ENCODE measurements at places on chromosomes 6 and 20.

- peak; percentile 14 for DNase-seq
Measured at GRCh38 chr6:130473886-130474285, 108.1 kb downstream of the TMEM200A start.

GRCh38 chr6:94478133-94479005 lies 1059.0 kb upstream of the EPHA7 start:
- no peak for DNase-seq

DNA sequence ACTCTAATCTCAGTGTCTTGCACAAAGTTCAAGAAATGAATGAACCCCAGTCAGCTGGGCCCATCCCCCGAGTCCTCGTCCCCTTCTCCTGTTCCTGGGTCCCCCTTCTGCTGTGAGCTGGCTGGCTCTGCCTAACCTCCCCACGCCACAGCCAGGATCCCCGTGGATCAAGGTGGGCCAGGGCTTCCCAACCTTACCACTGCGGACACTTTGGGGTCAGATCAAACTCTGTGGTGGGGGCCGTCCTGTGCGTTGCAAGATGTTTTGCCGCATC lies 116.2 kb downstream of the SULF2 start:
- no peak for DNase-seq

- no peak for DNase-seq
Measured at GRCh38 chr6:146546443-146547043, 2.9 kb downstream of the RAB32 start.

DNA sequence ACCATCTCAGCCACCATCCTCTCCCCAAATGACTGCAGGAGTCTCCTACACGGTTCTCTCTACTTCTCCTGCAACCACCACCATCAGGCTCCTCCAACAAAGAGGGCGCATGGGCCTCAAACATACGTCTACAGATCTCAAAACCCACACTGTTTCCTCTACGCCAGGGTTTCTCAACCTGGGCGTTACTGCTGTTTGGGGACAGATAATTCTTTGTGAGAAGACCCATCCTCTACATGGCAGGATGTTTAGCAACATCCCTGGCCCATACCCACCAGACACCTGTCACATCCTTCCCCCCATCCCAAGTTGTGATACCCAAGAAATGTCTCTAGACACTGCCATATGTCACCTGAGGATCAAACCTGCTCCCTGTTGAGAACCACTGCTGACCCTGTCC lies 45.0 kb downstream of the ELMO2 start:
- DNase-seq = no peak

GRCh38 chr6:49693512-49693911 lies 19.8 kb downstream of the CRISP2 start:
- no peak for DNase-seq

GRCh38 chr6:38018755-38019165 lies 199.2 kb downstream of the ZFAND3 start:
- no peak for DNase-seq

DNA sequence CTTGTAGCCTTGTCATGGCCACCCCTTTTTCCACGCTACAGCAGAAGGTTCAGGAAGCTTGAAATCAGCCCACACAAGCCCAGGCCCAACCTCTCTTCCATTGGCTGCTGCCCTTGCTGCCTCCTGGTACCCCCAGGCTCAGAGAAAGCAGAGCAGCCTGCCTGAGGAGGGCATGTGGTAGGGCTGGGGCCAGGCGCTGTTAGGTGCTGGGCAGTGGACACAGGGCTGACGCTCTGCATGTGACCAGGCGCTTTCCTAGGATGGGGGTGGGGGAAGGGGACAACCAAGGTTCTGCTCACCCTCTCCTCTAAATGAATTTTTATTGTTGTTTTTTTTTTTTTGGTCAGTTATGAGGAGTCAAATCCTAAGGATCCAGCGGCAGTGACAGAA lies 36.3 kb upstream of the ID1 start:
- no peak for DNase-seq

DNA sequence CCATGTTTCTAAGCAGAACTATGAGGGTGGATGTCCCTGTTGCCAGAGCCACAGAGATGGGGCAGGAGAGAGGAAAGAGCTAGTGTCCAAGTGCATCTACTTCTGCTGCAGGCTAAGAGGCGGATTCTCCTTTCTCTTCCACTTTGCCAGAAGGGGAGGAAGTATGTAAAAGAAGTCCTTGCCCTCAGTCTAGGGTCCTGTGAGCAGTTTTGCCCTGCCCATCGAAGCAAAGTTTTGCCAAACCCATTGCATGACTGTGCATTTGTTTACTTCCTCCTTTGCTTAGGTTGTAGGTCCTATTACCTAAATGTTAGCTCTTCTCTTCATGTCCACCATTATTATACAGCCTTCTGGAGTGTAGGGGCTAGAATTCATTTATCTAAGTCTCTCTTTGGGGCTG lies 106.2 kb upstream of the ARMC2 start:
- DNase-seq = no peak

DNA sequence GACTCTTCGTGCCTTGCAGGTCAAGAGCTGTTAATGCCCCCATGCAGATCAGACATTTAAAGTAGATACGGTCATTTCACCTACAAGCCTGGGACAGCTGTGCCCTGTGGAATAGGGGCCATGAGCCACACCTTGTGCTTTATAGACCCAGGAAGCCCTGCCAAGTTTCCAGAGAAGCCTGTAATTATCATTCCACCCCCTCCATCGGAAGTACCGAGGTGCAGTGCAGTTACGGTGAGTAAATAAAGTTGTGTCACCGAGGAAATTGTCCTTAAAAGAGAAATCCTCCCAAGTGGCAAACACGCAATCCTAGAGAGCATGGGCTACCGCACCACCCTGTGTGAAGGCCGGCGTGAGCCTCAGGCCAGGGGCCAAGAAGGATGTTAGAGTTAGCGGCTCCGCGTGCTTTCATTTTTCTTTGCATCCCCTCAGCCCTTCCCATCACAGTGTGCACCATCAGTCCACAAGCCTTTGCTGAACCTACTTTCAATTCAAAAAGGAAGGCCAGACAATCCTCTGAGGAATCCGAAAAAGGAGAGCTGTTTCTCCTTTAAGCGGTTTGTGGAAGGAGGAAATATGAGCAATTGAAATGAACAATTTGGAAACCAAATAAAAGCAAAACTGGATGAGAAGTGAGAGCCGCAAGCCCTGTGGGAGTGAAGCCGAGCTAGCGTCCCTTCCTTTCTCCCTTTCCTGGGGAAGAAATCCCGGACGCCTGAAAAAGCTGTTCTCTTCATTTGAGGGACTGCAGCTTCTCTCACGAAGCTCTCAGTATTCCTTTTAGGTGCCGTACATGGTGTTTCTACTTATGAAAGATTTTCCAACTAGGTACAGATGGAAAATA lies 183.3 kb upstream of the PDE10A start:
- no peak for DNase-seq

DNA sequence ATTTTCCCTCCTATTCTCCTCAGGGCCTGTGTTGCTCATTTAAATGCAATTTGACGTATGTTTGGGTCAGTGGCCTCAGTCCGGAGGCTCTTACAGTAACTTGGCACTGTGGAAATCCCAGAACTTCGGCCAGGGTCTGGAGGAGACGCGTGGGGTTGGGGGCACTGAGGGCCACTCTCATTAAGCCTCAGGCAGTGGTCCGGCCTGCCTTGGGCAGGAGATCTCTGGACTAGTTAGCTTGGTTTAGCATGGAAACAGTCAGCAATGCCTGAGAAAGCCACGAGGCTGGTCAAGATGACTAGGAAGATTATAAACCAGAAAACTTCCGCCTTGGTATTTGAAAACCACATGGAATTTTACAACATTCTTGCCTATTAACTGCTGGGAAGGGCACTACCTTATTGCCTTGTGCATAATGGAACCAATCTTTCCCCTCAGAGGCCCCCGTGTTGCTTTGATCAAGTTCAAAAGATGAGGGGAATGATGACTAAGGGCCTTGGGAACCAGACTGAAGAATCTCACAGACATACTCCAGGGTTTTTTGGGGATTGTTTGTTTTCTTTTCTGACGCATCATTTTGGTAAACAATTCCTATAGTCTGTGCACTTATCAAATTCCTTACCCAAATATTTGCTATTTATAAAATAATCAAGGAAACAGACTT lies 206.0 kb upstream of the PREP start:
- DNase-seq = no peak

GRCh38 chr6:36515844-36516243 lies 31.4 kb downstream of the STK38 start:
- DNase-seq = no peak

GRCh38 chr20:47448429-47448828 lies 53.3 kb upstream of the NCOA3 start:
- DNase-seq = no peak

DNA sequence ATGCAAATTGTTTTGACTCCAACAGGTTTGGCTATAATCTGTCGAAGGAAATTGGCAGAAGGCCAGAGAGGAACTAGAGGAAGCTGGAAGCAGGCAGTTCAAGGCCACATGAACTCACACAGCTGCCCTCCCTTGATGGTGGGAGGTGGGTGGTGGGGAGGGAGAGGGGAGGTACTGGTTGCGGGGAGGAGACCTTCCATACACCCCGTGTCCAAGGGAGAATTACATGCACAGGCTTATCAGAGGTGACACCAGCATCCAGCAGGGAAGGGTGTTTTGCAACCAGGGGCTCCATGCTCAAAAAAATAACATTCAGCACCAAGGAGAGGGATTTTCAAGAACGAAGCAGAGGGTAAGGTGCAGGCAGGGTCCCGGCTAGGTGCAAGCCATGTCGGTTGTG lies 9.1 kb downstream of the PRND start:
- no peak for DNase-seq

All from activated CD4-positive, alpha-beta T cell treated with anti-CD3 and anti-CD28 coated beads, Interleukin-2, amount 50 U/mL, for 48 hours (primary cell).